ENCODE measurements at places on chromosomes 2 and 18.

DNA sequence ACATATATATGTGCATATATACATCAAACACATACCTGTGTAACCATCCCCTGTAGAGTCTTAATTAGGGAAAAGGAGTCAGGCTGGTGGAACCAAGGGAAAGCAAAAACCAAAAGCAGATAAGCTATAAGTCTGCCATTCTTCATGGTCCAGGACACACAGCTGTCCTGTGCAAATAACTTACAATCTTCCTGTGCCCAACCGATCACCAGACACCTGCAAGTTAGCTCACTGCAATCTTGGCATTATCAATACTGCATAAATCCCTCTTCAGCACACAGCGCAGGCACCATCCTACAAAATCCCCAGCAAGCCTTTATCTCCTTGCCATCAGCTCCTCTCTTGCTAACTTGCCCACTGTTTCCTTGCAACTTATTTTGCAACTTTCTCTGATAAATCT, 60.8 kb upstream of the DYNAP start:
- DNase-seq: no peak

- no peak for DNase-seq
Observed at GRCh38 chr2:162243294-162243693, at the start of gene FAP. Gene FAP (minus strand): TSS chr2:162243445. CDS start chr2:162243327, 118 bp downstream.

DNA sequence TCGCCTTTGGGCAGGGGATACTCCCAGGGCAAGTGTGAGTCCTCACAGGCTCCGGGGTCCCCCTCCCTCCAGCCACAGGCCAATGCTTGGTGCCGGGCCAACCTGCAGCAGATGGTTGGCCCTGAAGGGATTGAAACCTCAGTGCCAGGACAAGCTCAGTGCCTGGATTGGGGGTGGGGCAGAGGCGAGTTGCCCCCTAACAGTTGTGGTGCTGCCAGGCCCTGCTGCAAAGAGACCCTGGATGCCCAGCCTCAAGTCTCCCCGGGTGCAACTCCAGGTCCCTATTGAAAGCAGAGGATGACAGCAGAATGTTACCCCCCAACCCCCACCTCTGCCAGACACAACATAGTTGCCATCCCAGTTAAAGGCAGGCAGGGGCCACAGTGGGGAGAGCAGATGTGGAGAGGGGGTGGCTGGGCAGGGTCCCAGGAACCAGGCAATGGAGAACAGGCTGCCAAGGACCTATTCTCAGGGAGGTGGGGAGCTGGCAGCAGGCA, 9.5 kb upstream of the RNF103 start:
- DNase-seq: peak; percentile 9

DNA sequence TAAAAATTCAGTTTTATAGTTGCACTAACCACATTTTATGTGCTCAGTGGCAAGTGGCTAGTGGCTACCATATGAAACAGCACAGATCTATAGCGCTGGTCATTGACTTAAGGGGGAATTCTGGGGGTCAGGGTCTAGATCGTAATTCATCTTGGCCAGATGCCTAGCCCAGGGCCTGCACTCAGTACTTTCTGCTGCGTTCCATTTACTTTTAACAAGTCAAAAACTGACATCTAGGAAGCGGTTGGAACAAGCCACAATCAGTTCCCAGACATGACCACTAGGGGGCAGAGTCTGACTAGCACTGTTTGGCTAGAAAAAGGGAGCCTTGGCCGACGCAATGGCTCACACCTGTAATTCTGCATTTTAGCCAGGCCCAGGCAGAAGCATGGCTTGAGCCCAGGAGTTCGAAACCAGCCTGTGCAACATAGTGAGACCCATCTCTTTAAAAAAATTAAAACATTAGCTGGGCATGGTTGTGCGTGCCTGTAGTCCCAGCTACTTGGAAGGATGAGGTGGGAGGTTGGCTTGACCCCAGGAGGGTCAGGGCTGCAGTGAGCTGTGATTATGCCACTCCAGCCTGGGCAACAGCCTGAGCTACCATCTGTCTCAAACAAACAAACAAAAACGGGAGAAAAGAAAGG, 9.0 kb upstream of the TMBIM1 start:
- DNase-seq: peak; percentile 83

DNA sequence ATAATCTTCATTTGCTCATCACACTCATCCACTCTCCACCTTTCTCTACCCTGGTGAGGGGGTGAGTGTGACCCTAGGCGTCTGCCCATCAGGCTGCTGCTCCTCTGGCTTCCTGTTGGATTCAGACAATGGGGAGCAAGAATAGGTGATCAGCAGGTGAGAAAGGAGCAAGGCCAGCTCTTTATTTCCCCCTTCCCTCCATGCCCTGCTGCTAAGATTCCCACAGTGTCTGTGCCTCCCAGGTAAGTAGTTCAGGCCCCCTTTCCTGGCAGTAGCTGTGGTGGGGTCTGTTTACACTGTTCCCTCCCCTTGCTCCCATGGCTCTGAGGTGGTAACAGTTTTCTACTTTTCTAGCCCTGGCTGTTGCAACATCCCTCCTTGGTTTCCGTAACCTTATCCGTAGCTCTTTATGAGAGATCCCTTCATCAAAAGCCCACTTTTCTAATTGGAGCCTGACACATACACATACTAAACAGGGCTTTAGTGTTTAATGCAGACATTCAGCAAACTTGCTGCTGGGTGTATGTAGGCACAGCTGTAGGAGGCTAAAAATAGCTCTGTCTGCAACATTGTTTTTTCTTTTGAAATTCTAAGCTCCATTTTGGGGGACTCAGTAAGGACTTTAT, 27.5 kb downstream of the MAP2 start:
- no peak for DNase-seq

DNA sequence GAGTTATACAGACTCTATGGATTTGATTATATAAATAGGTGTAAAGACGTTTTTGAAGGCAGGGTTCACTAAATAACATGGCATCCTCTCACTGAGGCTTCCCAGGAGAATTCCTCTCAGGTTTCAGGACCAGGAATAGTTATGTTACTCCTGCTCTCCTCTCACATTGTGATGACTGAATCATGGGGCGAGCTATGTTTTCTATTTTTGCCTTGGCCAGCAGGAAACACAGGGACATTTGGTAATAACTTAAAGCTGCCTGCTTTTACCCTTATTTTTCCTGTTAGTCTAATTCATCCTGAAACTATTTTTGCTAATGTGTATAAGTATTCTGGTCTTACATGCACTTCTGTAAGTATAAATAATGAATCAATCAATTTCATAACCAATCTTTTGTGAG, 115.3 kb upstream of the ITGB6 start:
- DNase-seq: no peak

GRCh38 chr2:60964651-60965498, 52.6 kb upstream of the PEX13 start:
- no peak for DNase-seq

DNA sequence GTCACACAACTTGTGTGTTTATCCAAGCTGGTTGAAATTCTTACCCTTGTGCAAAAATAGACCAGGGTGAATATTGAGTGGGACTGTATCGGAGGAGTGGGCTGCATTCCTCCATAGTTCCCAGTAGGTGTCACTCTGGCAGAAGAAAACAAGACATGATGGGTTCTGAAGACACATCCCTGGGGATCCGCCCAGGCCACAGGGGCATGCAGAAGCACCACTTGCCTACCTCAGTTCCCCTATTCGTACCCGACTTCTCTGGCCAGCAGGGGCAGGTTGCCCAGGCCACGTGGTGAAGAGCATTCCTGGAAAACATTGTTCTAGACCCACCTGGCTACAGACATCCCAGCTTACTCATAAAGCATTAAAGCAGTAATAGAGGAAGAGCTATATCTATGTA, 168.2 kb downstream of the FAM210A start:
- DNase-seq: no peak

DNA sequence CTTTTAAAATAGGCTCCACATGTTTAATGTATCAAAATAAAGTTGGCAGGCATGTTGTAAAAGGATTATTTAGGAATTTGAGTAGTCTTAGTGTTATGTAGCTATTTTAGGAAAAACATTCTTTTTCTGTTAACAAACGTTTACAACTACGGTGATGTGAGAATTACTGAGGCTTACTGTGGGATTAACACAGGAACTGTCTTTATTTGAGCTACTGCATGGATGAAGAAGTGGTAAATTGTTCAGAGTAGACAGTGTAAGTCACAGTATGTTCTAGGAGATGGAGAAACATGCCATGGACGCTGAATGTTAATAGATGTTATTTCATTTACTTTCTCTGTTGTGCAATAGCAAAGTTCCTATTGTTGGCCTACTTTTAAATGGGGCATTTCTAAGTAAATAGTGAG, 1.6 kb downstream of the PPM1B start:
- peak; percentile 32 for DNase-seq

DNA sequence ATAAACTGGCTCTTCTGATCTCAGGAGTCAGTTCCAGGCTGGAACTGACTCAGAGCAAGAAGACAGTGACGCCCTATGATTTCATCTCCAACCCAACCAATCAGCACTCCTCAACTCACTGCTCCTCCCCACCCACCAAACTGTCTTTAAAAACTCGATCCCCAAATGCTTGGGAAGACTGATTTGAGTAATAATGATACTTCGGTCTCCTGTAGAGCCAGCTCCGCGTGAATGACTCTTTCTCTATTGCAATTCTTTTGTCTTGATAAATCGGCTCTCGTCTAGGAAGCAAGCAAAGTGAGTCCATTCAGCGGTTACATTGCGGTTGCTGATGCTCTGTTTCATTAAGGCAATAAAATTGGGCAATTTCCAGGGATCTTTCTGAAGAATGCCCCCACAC, 1025.3 kb upstream of the CNTNAP5 start:
- DNase-seq: no peak

DNA sequence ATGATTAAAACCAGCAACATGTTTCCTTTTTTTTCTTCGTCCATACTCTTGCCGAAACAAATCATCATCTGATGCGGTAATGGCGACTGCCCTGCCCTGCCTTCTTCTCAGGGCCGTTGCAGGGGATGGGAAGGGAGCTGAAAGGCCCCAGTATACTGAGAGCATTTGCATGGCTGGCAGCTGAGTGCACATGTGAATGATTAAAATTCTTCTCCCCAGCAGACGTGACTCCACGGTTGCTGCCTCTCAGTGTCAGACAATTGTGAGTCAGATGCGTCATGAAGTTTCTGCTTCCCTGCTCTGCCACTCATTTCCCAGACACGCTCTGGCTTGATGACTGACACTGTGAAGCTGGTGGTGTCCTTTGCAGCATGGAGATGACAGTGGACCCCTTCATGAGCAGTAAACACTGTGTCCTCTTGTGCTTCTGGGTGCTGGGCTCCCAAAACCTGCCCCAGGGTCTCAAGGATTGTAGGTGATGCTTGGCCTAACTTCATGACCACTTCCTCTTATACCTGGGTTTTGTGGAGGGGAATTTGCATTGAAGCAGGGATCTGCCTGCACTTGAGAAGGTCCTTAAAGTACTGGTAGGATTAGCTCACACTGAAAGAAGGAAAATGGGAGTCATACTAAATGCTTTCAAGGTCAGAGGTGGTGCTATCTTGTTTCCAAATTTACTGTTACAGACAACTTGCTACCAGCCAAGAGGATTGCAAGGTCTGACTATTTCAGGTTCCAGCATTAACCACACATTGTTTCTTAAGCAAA, 222.5 kb upstream of the COPS8 start:
- DNase-seq: no peak

- DNase-seq: peak; percentile 43
Observed at GRCh38 chr2:222993920-222994650, 57.9 kb upstream of the KCNE4 start.

- DNase-seq: no peak
Observed at GRCh38 chr2:120738786-120739437, 3.2 kb downstream of the GLI2 start.

DNA sequence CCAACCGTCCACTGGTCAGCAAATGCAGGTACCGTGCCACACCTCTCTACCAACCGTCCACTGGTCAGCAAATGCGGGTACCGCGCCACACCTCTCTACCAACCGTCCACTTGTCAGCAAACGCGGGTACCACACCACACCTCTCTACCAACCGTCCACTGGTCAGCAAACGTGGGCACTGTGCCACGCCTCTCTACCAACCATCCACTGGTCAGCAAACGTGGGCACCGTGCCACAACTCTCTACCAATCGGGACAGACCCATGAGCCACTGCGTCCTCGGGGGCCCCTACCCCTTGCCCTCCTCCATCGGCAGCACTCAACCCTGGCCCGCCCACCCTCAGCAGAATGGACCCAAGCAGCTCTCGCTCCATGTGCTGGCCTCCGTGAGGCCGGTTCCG, 226.4 kb upstream of the SALL3 start:
- DNase-seq: no peak

DNA sequence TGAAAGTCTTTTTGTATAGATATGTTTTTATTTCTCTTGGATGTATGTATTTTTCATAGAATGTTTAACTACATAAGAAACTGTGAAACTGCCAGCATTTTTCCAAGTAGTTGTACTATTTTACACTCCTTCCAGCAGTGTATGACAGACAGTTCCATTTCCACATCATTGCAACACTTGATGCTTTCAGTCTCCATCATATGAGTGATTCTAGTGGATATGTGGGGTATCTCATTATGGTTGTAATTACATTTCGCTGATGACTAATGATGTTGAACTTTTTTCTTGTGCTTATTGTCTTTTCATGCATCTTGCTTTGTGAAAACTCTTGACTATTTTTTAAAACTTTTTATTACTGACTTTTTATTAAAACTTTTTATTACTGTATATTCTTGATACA, 101.4 kb downstream of the ARHGAP28 start:
- no peak for DNase-seq

- DNase-seq: no peak
Observed at GRCh38 chr2:117512307-117512706, 302.2 kb upstream of the DDX18 start.

All from prostate gland (tissue), 2 donors.